GM12891 (cell line): ENCODE measurements at places on chromosomes 7 and 10.

GRCh38 chr10:89080660-89081059 lies 90.1 kb downstream of the FAS start:
- DNase-seq = no peak

DNA sequence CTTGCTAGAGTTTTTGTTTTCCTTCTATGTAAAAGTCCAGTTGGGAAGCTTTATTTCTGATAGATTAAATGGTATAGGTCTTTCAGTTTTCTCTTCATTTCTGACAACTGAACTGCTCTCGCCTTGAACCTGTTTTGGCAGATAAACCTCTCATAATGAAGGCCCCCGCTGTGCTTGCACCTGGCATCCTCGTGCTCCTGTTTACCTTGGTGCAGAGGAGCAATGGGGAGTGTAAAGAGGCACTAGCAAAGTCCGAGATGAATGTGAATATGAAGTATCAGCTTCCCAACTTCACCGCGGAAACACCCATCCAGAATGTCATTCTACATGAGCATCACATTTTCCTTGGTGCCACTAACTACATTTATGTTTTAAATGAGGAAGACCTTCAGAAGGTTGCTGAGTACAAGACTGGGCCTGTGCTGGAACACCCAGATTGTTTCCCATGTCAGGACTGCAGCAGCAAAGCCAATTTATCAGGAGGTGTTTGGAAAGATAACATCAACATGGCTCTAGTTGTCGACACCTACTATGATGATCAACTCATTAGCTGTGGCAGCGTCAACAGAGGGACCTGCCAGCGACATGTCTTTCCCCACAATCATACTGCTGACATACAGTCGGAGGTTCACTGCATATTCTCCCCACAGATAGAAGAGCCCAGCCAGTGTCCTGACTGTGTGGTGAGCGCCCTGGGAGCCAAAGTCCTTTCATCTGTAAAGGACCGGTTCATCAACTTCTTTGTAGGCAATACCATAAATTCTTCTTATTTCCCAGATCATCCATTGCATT lies 27.1 kb downstream of the MET start:
- DNase-seq = no peak

GRCh38 chr10:13822490-13822889 lies 235.7 kb downstream of the PRPF18 start:
- DNase-seq = no peak

DNA sequence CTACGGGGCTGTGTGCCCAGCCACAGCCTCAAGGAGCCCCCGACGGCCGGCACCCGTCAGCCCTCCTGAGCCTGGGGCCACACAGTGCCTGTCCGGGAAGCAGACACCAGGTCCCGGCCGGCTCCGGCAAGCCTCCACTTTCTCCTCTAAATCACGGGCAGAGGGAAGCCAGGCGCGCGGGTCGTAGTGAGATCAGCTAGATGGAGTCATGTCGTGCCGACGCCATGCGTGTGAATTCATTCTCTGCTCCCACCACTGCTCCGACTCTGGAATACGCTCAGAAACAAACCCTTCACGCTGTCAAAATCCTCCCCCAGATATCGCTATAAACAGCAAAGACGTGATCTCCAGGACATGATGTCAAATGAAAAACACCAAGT lies 93.7 kb upstream of the DNAAF5 start:
- no peak for DNase-seq

GRCh38 chr10:106626371-106626770 lies 538.1 kb downstream of the SORCS1 start:
- no peak for DNase-seq

DNA sequence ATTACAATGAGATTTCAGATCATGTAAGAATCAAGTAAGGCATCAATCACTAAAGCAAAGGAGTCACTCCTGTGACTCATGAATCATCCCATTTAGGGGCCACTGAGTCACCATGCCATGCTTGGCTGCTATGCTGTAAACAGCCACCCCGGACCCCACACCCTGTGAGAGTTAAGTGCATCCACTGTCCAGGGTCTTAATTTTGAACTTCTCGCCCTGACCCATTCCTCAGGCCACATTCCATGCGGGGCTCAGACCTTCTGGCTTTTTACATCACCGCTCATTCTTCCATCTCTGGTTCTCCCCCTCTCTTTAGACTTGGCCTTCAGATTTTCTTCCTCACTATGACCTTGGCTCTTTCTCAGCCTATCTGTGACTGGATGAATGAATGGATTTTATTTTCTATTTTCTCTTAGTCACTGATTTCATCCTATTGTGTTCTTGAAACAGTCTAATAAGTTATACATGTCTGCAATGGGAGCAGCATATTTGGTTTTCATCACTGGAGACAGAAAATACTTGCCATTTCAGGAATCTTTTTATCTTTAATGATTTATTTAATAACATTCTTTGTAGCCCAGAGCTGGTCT lies 239.6 kb downstream of the SKIDA1 start:
- no peak for DNase-seq

DNA sequence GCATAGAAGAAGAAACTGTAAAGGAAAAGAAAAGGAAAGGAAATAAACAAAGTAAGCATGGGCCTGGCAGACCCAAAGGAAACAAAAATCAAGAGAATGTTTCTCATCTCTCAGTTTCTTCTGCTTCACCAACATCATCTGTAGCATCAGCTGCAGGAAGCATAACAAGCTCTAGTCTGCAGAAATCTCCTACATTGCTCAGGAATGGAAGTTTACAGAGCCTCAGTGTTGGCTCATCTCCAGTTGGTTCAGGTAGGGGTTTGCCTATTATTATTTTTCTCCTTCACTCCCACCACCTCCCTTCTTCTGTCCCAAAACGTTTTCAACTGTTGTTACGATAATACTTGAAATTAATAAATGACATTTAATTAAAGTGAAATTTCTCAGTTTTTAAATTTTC lies 139.6 kb downstream of the MLLT10 start:
- no peak for DNase-seq

DNA sequence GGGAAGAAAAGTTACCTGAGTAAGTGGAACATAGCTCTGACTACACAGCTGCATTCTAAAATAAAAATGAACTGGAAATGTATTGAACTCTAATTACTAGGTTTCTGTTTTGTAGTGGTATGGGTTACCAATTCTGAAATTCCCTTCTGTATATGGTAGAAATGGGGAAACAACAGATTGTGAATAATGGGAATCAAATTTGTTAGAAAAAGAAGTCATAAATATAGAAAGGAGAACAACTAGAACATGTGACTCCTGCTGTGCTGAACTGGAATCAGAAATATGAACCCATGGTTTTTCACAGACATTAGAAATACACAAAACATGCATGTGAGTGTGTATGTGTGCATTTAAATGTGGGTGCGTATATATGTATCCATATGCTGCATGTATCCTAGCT lies 27.0 kb downstream of the MCMBP start:
- no peak for DNase-seq

GRCh38 chr7:4179688-4180380 lies 502.3 kb upstream of the FOXK1 start:
- no peak for DNase-seq

- DNase-seq = no peak
Measured at GRCh38 chr7:139328375-139328774, 12.8 kb upstream of the FMC1 start.

DNA sequence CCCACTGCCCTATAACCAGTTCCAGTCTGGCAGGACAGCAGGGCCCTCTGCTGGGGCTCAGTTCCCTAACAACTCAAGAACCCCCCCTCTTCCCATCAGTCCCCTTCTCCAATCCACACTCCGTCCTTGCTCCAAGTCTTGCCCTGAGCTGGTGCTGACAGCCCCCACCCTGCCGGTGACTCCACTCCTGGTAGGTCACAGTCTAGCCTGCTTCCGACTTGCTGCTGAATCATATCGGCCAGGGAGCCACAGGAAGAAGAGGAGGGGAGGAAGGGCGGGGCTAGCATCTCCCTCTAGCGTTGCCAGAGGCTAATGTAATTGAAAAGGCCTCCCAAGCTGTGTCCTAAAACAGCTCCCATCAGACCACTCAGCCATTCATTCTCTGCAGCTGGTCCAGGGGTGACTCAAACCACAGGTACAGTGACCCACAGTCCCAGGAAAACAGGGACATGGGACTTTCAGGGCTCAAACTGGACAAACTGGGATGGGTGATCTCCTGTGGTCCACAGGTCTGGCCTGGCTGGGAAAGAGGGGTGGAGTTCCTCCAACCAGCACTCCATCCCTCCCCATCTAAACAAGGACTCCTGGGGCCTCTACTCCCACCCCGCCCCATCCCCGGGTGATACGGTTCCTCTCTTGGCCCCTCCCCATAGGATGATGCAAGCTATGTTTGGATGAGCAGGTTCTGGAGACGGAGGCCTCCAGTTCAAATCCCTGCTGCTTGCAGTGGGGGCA lies 158.8 kb downstream of the SH3PXD2A start:
- peak; percentile 75 for DNase-seq

DNA sequence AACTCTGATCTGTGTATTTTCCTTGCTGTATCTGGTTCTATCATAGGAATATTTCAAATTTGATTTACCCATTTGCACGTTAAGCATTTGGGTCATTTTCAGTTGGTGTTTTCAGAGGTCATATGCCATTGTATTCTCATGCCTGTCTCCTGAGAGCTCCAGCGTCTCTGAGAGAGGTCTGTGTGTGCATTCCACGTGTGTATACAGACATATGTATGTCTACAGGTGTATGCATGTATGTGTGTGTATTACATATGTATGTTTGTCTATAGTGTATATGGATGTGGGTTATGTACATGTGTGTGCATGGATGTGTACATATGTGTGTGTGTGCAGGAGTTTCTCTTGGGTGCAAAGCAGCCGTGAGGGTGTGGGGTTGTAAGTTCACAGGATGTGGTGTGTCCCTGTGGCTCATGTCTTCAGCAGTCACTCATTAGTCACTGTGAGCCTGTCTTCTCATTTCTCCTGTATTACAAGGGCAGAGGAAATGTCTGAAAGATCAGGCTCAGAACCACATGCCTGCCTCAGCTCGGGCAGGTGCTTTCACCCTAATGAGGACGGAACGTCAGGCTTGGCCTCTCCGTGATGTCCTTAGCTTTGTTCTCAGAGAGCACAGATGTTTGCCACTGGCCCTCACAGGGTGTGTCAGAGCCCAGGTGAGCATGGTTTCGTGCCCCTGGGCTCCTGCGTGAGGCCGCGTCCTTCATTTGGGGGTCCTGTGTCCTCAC lies 101.6 kb downstream of the NKX6-2 start:
- DNase-seq = no peak

DNA sequence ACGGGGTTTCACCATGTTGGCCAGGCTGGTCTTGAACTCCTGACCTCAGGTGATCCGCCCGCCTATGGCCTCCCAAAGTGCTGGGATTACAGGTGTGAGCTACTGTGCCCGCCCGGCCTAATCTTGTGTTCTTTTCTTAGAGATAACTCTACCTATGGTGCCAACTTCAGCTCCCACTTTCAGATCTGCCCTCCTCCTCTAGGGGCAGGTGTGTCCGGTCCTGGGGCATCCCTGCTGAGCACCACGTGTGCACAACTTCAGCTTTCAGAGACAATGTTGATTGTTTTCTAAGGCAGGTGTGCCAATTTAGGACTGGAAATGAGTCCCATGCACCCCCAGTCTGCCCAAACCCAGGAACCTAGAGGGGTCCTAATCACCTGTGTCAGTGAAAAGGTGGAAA lies 18.5 kb upstream of the FXYD4 start:
- no peak for DNase-seq

GRCh38 chr10:31940839-31941653 lies 12.4 kb upstream of the ARHGAP12 start:
- no peak for DNase-seq

DNA sequence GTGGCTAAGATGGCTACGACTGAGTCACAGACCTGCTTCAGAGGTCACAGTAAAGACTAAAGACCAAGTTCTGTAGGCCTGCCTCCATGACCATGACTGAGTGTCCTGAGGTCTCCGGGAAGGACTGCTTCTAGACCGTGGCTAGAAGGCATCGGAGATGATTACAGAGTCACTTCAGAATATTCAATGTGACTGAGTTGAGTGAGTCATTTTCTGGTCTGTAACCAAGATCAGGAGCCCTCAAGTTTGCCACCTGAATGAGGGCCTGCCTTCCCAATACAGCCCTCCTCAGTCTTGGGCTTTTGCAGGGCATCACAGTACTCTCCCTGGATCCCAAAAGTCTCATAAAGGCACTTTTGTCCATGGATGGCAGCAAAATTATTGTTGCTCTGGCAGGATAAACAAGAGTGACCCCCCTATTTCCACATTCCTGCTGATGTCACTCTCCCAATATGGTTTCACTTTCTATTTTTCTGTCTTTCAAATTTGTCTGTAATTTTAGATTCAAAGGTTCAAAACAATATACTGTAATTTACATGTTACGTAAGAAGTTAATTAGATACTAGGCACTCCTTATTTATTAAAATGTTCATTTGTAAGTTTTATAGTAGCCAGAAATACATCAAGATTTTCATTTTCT lies 47.7 kb upstream of the ZNF92 start:
- no peak for DNase-seq

GRCh38 chr7:100446040-100446439 lies 9.7 kb upstream of the PPP1R35 start:
- DNase-seq = no peak

- DNase-seq = no peak
Measured at GRCh38 chr10:120458432-120458831, 1.4 kb downstream of the PLPP4 start.

GRCh38 chr10:122347170-122347841 lies 27.2 kb upstream of the PLEKHA1 start:
- no peak for DNase-seq

GRCh38 chr10:74213571-74214162 lies 62.6 kb downstream of the ADK start:
- DNase-seq = no peak

DNA sequence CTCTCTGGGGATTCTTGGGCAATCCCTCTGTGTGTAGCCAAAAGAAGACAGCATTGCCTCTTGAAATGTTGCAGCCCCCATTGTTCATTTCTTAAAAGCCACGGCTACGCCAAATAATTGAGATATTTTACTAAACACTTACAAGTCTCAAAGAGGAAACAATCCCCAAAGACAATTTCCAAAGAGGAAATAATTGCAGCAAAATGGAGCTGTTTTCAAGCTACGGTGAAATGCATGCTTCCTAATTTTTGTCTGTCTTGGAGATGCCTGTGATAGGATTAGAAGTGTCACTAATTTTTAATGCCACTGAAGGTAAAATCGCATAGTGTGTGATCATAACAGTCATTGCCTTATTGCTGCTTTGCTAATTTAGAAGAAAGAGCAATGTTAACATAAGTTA lies 72.9 kb upstream of the NAMPT start:
- DNase-seq = no peak

GRCh38 chr10:80465451-80465835 lies 11.3 kb downstream of the TSPAN14 start:
- no peak for DNase-seq

DNA sequence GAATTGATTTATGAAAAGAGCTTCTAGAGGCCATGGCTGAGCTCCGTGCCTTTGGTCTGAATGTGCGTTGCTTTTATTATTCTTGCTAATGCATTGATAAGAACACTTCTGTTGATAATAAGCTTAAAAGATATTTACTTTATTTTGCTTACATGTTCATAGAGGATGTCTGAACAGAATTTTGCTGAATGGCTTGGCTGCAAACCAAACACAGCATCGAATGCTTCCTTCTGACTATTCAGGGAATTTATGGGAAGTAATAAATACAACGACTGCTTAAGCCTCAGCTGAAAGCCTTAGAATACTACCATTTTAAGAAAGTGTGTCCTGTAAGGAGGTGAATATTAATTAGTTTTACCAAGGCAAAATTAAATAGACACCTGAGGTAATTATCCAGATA lies 643.5 kb upstream of the POT1 start:
- DNase-seq = no peak

GRCh38 chr7:27933671-27934565 lies 194.0 kb downstream of the TAX1BP1 start:
- no peak for DNase-seq

- no peak for DNase-seq
Measured at GRCh38 chr10:124160943-124161582, 67.7 kb upstream of the CHST15 start.
